ENCODE measurements at places on chromosomes 6 and 20.
A peak's percentile ranks its signal among the peaks of the same experiment; 100 is the strongest.

DNA sequence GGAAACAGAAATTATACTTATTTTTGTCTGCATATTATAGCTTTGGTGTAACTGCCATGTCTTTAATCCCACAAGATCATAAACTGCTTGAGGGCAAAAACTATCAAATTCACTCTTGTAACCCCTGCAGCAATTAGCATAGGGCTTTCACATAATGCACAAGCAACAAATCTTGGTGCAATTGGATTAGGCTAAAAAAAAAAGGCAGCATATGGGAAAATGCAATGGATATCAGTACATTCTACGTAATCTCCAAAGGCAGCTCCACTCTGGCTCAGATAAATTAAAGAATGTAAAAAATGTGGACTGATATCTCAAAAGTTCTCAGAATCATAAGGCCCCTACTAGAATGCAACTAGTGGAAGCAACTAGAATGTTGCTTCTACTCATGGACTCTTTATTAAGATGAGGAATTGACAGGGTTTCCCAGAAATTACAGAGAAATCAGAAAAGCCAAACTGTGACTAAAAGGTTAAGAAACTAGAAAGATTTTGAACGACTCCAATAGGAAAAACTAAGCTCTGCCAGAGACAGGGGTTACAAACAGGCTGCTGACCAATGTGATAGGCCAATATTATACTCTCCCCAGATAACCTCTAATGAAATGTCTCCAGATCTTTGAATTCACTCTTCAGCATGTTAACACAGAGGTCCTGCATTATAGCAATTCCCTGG, 55.0 kb downstream of the FILIP1 start:
- DNase-seq = peak; percentile 34

- DNase-seq = no peak
These were observed 18.3 kb downstream of the RPS6KA2 start for GRCh38 chr6:166608774-166609173.

DNA sequence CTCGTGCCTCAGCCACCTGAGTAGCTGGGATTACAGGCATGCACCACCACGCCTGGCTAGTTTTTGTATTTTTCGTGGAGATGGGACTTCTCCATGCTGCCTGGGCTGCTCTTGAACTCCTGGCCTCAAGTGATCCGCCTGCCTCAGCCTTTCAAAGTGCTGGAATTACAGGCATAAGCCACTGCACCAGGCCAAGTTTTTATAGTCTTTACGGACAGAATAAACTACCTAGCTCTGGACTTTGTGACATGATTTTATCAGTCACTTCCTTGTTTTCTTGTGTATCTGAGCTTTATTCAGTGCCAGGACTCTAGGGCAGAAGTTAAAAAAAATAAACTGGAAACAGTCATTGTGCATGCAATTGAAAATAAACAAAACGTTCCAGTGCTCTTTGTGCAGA, 46.7 kb upstream of the RALGAPA2 start:
- no peak for DNase-seq

DNA sequence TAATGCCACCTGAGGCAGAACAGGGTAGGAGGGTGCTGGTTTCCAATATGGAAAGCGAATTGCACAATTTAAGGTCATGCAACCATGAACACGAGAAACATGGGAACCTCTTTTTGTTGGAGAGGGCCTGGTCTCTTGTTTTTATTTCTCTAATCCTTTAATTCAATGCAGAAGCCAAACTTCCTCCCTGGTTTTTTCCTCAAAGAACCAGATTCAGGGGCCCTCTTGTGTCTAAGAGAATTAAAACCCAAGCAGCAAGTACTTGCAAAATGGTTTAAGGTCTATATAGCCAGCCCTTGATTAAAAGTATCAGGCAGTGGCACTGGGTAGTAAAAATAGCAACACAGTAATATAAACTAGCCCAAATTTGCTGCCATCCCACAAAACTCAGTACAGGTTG, 19.5 kb downstream of the GSTA4 start:
- DNase-seq = no peak

DNA sequence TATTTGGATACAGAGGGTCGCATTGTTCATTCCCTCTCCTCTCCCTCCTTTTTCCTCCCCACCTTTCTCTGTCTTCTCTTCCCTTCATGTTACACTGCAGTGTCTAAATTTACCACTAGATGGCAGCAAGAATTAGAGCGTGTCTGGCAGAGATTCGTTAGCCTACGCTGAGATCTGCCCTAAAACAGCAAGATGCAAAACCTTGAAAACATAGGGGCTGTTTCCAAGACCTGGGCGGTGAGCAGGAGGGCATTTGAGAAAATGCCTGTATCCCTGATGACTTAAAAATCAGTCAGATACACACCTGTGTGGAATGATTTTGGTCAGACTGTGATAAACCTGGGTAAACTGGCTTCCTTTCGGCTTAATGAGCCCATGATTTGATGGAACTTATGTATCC, 101.5 kb upstream of the ISM1 start:
- no peak for DNase-seq

- DNase-seq = no peak
These were observed 39.7 kb upstream of the IRF4 start for GRCh38 chr6:351867-352289.

DNA sequence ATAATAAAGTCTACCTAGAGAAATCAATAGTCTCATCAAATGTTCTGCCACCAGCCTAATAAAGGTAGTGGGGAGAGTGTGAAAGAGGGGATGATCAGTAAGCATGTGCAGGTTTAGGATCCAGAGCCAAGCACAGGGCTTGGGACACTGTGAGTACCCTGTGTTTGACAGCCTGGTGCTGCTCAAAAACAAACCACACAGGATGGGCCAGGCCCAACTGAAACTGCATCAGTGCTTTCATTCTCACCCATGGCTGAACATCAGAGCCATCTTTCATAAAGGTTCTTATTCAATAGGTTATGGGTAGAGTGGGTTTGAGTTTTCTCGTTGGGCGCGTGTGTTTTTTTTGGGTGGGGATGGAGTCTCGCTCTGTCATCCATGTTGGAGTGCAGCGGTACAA, 87.3 kb upstream of the NHSL1 start:
- no peak for DNase-seq

DNA sequence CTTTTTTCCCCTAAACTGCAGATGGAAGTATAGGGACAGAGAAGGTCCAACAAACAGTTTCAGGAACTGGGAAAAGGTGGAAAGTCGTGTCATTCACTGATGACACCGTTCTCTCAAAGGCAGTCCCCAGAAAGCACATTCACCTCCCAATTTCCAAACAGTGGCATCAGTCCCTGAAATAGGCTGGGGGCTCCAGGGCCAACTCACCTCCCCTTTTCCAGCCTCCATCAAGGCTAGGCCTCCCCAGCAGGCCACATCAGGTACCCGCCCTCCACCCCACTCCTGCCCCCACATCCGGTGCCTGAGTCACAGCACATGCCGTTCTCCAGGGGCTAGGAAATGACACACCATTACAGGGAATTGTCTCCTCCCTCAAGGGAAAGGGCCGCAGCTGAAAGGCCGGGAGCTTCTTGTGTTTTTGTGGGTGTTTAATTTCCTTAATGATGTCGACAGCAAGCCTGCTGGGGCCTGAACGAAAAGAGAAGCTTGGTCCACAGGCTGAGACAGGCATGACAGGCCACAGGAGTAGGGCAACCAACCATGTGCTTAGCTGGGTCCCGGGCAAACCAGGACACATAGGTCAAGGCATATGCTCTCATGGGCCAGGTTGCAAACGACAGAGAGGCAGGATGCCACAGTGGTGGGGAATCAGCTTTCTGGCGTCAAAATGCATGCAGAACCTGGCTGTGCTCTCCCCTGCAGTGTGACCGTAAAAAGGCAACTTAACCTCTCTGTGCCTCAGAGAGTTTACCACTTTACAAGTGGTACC, 39.2 kb downstream of the ZMYND8 start:
- peak; percentile 95 for DNase-seq

DNA sequence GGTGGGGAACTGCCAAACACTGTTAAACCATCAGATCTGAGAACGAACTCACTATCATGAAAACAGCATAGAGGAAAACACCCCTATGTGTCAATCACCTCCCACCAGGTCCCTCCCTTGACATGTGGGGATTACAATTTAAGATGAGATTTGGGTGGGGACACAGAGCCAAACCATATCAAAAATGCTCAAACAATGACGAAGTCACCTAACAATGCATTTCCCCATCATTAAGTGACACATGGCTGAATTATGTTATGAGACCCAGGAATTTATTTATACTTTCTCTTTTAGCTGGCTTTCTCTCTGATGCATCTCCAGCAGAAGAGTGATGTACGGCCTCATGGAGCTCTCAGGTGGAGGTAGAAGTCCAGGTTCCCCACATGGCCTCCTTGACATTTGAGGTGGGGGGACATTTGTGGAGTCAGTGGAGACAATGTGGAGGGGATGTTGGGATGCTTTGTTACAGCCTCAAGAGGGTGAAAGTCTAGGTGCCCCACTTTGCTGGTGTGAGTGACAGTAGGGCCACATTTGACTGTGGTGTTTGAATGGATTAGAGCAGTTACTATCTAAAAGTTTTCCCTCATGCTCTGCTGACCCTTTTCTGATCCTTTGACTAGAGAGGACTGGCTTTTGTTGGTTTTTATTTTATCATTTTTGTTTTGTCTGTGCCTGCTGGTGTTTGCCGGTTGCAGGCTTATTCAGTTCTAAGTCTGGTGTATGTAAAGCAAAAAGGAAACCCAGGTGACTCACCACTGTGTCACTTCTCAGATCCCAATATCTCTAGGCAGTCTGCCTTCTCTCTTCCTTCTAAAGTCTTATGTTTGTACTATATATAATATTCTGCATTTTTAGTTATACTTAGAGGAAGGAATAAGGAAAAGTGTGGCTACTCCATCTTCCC, 18.5 kb upstream of the DCBLD1 start:
- no peak for DNase-seq

- DNase-seq = no peak
These were observed 129.7 kb upstream of the AHI1 start for GRCh38 chr6:135627092-135627715.

- no peak for DNase-seq
These were observed 51.8 kb upstream of the FRMD1 start for GRCh38 chr6:168130697-168131371.

GRCh38 chr20:57445298-57445697, 54.1 kb downstream of the RBM38 start:
- DNase-seq = no peak

GRCh38 chr20:25239387-25240370, 8.2 kb upstream of the PYGB start:
- DNase-seq = no peak

GRCh38 chr20:16566080-16566479, 7.2 kb downstream of the KIF16B start:
- DNase-seq = no peak

DNA sequence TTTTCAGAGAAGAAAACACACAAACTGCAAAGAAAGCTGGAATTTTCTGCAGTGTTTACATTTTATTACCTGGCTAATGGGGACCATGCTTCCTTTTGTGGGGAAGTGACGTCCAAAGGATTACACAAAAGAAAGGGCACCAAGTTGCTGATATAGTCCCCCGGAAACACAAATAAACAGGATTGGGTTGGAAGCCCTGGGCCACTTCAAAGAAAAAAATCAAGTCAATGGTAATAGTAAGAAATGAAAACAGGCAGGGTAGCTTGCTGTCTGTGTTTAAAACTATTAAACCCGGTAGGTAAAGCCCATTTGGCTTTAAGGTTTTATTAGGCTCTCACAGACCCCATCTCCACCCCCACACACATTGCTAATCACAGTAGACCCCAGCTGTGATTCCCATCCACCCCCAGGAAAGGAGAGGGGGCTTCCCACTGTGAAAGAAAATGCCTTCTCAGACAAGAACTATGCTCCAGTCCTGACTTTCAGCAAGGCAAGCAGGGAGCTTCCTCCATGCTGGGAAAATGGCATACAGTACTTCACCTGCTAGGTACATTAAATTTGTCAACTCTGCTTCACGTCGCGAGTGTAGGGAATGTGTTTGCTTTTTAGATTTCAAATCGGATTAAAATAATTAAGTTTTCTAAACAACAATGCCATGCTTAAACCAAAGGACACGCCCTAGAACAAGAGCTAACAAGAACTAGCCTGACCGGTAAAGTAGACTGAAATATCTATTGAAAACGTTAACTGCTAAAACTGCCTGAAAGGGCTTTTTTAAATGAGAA, 1.1 kb downstream of the PERP start:
- no peak for DNase-seq

- no peak for DNase-seq
These were observed 30.9 kb downstream of the ANGPT4 start for GRCh38 chr20:884983-885952.

DNA sequence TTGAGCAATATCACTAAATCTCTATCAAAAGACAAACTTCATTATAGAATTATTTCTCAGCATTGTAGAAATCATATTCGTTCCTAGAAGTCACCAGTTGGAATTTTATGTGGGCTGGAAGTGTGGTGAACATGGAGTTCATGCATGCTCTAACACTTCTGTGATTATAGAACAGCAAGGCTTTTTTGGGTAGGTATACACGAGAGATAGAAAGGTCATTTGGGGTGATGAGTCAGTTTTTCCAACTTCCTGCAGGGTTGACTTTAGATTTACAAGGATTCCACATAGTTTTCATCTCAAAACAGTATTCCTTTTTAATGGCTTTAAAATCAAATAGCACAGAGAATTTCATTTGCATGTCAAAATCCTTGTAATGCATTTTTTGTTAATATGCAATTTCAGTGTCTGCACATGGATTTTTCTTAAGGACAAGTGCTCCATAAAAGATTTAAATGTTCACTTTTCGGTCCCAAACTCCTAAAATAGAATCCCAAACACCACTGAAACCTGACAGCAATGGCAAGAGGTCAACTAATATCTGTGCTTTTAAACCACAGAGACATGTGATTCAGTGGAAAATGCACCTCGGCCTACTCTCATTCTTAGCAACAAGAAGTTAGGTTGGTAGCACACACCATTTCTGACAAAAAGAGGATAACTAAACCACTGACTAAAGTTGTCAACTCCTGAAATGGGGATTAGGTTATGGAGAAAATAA, 211.0 kb downstream of the MOXD1 start:
- DNase-seq = peak; percentile 50

DNA sequence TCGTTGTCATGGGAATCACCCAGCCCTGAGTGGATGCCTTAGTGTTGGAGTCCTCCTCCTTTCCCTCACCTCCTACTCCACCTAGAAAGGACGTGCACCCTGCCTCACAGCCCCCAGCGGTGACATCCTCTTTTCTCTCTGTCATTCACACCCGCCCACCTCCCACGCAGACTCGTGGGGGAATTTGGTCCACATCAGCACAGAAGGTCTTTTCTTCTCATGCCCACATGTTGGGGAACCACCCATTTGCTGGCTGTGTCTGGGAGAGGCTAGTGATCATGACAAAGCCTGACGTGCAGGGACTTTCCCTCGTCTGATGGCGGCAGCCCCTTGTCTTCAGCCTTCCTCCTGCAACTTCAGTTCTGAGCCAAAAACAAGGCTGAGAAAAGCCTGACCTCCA, 96.0 kb upstream of the CNKSR3 start:
- no peak for DNase-seq

DNA sequence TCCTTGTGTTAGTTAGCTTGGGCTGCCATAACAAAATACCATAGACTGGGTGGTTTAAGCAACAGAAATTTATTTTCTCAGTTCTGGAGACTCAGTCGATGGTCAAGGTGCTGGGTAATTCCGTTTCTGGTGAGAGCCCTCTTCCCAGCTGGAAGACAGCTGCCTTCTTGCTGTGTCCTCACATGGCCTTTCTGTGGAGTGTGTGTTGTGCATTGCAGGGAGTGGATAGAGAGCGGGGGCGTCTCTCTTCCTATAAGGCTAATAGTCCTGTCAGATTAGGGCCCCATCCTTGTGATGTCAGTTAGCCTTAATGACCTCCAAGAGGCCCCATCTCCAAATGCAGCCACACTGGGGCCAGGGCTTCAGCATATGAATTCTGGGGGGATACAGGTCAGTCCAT, 19.2 kb downstream of the CHMP4B start:
- DNase-seq = no peak

All from NCI-H226 (cell line).